Eye (tissue), 1 donor: ENCODE measurements at places on chromosomes 5 and 9.
A peak's percentile ranks its signal among the peaks of the same experiment; 100 is the strongest.

DNA sequence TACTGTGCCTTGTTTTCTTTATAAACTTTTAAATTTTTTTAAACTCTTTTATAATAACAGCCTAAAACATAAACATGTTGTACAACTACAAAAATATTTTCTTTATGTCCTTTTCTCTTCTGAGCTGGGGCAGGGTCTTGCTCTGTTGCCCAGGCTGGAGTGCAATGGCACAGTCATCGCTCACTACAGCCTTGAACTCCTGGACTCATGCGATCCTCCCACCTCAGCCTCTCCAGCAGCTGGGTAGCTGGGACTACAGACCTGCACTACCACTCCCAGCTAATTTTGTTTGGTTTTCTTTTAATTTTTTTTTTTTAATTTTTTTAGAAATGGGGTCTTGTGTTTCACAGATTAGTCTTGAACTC, 31.5 kb downstream of the TTC1 start:
- DNase-seq, result no peak

DNA sequence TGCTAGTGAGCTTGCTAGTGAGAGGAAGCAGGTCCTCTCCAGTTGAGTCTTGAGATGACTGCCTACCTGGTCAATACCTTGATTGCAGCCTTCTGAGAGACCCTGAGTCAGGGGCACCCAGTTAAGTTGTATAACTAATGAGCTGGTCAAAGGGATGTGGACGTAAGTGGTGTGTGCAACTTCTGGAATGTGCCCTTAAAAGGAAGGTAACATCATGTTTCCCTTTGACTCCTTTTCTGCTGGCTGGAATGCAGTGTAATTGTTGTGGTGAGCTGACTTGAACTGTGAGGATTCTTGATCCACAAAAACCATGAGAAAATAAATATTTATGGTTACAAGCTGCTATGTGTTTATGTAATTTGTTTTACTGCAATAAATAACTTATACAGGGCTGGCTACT, 2.4 kb upstream of the SNX2 start:
- no peak for DNase-seq

DNA sequence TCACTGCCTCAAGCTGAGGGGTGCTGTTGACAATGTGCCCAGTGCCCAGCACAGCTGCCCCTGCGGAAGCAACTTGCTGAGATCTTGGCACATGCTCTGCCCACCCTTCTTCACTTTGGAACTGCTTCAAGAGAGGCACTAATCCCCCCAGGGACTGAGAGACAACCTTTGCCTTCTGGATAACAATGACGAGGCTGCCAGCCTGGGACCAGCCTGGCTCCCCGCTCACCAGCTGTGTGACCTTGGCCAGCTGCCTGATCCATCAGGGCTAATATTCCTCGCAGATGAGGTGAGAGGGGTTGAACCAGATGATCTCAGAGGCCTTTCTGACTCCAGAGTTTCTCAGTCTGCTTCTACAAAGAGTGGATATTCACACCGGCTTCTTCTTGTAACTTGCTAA, 81.0 kb downstream of the SHB start:
- DNase-seq, result peak; percentile 57

GRCh38 chr9:89359751-89360261, 41.5 kb downstream of the SECISBP2 start:
- DNase-seq, result no peak

DNA sequence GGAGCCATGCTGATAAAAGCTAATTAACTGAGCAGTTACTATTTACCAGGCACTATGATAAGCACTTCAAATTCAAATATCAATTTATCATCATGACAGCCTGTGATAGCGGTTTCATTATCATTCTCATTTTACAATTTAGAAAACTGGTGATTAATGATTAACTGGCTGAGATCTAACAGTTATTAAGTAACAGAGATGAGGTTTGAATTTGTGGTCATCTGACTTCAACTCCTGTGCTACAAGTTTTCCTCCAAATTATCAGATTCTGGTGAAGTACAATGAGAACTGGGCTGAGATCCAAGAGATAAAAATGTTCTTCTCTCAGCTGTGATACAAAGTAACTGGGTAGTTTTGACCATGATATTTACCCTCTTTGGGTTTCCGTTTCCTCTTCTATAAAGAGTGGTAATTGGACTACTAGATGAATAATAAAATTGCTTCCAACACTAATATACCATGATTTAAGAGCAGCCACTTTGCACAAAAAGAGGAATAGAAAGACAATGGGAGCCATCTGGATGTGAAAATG, 74.5 kb upstream of the CCNG1 start:
- DNase-seq, result no peak

DNA sequence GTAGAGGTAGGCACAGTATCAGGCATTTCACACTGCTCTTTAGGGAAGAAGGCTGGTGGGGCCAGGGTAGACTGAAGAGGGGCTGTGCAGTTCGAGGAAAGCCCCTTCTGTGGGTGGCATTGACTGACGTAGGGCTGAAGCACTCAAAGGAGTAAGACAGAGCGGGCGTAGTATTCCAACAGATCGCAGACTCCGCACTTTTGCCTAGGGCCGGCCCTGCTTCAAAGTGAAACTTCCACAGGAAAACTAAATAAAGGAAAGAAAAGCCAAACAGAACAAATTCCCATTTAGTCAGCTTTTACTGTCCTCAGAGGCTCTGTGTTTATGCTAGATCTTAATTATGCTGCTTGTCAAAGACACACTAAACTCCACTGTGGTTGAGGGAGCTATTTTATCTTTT, 493.0 kb upstream of the WWC1 start:
- DNase-seq, result no peak

DNA sequence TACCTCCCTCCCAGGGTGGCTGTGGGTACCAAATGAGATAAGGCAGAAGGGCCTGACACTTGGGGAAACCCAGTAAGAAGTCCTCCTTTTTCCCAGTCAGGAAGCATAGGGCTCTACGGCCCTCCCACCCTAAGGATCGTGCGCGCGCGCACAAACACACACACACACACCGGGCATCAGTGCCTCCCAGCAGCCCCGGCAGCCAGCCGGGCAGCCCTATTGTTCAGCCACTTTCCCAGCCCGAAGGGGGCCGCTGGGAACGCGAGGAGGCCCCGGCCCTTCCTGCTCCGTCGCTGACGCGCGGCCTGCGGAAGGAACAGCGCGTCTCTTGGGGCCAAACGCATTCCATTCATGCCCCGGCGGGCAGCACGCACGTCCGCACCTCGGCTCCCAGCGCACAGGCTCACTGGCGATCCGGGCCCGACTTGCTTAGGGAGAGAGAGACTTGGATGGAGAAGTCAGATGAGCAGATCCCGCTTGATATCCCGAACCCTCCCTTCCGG, 22.6 kb downstream of the DUSP1 start:
- DNase-seq, result peak; percentile 88

DNA sequence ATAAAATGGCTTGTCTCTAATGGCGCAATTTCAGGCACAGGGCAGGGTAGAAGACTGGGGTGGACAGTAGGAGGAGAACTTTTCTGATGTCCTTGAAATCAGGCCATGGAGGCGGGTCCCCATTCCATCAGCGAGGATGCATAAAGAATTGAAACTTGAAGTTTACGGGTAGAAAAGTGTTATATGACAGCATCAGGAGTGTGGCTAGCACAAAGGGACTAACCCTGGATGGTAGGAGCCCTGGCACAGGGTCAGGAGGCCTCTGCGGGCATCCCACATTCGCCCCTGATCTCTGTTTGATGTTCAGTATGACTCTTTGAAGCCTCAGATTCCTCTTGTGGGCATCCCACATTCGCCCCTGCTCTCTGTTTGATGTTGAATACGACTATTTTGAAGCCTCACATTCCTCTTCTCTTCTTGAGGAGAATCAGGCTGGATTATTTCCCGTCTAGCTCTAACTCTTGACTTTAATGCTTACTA, 94.8 kb upstream of the ADRA1B start:
- DNase-seq, result no peak
